ENCODE measurements at places on chromosomes 16 and 17. TPM values are rescaled to one million over a fixed set of nuclear protein-coding genes. Genes with fewer than 3 reads are reported as not detected.

DNA sequence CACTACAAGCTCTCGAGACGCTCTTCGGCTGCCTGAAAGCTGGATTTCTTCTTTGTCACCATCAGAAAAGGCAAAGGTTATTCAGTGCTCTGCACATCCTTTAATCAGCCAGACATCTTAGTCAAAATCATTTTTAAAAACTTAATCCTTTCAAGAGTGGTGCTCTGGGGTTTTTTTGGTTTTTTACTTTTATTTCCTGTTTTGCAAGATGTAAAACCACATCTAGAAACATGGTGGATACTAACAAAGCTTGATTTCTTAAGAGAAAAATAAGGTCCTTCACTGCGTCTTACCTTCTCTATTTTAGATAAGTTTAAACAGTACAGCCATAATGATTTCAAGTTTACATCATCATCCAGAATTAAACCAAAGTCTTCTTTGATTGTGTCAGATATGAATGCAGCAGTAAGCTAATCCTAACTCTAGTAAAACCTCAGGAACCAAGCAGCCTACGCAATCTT lies 6.3 kb downstream of the ANKRD11 start:
- no peak for DNase-seq

- no peak for DNase-seq
Measured at GRCh38 chr16:58488531-58488930, 11.4 kb upstream of the NDRG4 start.

GRCh38 chr16:55341681-55342080 lies 17.7 kb downstream of the IRX6 start:
- no peak for DNase-seq

GRCh38 chr16:66832661-66833305 lies 2.0 kb upstream of the NAE1 start:
- DNase-seq: no peak

DNA sequence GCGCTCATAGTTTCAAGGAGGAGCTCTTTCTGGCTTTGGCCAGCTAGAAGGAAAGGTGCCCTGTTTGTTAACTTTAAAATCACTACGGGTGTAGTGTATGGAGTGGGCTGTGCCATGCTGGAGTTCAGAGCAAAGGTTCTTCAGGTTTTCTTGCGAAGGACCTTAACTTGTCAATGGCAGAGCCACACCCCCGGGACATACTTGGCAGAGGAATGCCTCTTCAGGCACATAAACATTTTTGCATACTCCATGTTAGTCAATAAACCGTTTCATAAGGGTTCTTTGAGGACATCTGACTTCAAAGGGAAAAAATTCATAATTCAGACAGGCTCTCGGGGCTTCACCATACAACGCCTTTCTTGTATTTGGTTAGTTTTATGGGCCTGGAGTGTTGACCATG lies 113.0 kb upstream of the PLCG2 start:
- DNase-seq: no peak

The CES3 gene
- total RNA-seq: 2.2 TPM

The SCIMP gene
- total RNA-seq: not detected
